ENCODE measurements at places on chromosomes 12 and 14.

DNA sequence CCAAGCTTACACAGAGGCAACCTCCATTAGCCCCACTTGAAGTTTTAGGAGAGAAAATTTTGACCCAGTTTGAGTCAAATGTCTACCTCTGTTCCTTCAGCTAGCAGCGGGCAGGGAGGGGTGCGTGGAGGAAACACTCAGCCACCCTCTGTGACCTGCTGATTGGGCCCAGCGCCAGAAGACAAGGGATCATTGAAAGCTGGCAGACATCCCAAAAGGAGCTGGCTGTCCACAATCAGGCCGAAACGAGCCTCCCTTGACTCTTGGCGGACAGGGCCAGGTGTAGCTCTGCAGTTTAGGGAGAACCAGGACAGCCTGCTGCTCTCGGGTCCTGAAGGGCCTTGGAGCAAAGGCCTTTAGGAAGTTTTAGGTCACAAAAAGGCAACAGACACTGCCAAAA is 41.3 kb downstream of the CD9 start:
- no peak for DNase-seq

DNA sequence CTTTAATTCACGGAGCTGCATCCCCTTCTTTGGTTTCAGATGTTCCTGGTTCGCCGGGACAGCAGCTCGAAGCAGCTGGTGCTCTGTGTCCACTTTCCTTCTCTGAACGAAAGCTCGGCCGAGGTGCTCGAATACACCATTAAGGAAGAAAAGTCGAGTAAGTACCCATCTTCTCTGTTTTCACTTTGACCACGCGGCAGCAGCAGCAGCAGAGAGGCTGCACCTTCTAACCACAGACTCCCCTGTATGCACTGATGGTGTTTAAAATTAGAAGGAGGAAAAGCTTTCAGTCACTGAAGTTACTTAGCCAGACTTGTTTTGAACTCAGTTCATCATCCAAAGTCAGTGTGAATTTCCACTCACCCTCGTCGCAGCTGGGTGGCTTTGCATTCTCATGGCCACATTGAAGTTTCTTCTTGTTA is 63.8 kb downstream of the RIN3 start:
- no peak for DNase-seq

GRCh38 chr14:71238835-71239234 is 331.6 kb downstream of the PCNX1 start:
- DNase-seq: no peak

GRCh38 chr14:87712396-87713090 is 280.4 kb downstream of the GALC start:
- no peak for DNase-seq
